ENCODE measurements at places on chromosomes 1 and 21.

DNA sequence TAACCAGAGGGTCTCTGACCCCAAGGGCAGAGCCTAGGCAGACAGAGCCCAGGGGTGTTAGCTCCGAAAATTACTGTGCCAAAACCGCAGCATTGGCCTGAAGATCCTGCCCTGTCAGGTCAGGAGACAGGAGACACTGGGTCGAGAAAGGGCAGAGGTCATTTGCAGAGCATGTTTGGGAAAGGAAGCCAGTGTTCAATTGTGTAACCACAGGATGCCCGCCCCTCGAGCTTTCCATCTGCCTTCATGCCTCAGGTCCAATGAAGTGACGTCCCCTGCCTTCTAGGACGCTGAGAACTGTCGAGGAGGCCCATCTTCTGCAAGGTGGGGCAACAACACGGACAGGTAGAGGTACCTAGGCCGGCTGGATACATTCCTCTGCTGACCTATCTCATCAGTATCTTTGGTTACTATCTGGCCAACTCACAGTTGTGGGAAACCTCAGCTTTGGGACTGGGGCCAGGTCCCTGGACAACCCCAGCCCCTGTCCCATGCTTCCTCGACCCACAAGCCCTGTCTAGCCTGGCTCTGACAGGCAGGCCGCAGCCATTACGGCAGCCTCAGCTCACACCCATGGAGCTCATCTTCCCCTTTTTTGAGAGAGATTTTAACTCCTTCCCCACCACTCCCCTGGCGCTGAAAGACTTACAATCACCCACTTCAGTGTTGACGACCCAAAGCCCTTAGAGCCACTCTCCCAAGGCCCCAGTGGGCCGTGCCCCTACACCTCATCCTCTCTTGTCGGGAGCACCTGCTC lies 1.3 kb downstream of the ARL8A start:
- no peak for DNase-seq

GRCh38 chr1:160377585-160378206 lies 10.8 kb downstream of the NHLH1 start:
- DNase-seq: no peak

- DNase-seq: no peak
Observed at GRCh38 chr1:37131281-37131680, 97.0 kb upstream of the GRIK3 start.

DNA sequence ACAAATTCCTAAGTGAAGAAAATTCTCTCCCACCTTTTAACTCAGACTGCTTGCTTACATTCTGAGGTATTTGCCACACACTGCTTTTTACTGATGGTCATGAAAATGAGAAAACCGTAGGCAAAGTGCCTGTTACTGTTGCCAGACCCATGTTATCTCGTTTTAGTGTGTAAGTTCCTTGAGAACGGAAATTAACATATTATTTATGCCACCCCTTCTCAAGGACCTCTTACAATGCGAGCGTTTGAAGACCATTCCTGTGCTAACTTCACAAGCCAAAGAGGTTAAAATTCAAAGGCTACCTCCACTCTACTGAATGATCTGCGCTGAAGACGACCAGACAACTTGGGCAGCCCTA lies 509 bp downstream of the NVL start:
- no peak for DNase-seq

GRCh38 chr21:29194847-29195246 lies 64.4 kb downstream of the MAP3K7CL start:
- no peak for DNase-seq

DNA sequence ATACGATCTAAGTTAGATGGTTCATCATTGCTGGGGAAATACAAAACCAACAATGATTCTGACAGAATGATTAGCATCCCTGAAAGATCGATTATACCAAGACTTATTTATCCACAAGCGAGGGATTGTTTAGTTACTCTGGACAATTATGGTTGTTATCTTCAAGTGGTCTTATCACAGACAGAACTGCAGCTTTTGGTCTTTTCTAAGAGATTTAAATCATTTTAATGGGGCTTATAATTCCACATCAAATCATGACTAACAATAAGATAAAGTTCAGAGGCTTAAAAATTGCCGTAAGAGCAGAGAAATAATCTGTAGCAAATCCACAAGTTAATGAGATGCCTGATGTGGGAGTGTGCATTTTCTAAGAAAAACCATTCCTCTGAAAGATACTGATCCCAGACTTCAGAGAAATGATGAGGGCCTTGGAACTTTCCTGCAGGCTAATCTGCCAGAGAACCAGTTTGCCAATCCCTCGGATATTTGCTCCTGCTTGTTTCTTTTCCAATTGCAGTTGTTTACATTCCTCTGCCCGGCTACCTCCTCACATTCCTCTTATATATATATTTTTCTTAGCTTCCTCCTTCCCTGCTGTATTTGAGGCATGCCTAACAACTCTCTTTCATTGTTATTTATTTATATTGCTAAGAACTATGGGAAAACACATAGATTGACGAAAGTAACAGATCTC lies 134.8 kb downstream of the BACH1 start:
- DNase-seq: no peak

- DNase-seq: no peak
Observed at GRCh38 chr1:10862743-10863335, 66.4 kb upstream of the CASZ1 start.

GRCh38 chr1:210129759-210130158 lies 102.8 kb upstream of the SERTAD4 start:
- no peak for DNase-seq

GRCh38 chr1:183003203-183003602 lies 20.0 kb upstream of the LAMC1 start:
- DNase-seq: no peak

- DNase-seq: no peak
Observed at GRCh38 chr1:33257207-33257771, 997 bp downstream of the ZNF362 start.

GRCh38 chr21:36697060-36697850 lies 1.7 kb upstream of the SIM2 start:
- DNase-seq: no peak

DNA sequence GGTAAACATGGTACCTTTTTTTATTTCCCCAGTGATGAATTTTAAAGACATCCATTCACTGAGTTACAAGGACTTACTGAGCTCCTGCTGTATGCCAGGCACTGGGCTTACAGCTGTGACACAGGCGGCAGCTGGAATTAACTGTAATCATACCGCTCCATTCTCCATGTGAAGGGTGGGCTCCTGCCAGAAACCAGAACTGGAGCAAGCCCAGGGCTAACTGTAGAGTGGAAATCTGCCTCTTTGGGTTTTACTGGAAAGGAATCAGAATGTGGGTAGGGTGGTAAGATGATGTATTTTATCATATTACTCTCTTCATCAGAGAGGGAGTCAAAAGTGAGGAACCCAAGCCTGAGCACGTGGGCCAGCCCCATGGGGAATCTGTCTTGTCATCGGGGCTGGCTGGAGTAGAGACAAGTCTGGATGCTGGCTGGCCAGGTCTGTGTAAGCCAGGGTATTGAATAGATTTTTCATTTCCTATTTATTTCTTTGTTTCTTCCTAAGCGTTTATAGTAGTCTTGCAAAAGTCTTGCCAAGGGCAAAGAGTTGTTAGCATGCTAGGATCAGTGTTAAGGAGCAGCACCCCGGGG lies 21.5 kb downstream of the FGGY start:
- no peak for DNase-seq

- peak; percentile 27 for DNase-seq
Observed at GRCh38 chr1:58782178-58783089, 1.4 kb downstream of the JUN start.

- no peak for DNase-seq
Observed at GRCh38 chr1:52007215-52008002, 16.9 kb upstream of the RAB3B start.

DNA sequence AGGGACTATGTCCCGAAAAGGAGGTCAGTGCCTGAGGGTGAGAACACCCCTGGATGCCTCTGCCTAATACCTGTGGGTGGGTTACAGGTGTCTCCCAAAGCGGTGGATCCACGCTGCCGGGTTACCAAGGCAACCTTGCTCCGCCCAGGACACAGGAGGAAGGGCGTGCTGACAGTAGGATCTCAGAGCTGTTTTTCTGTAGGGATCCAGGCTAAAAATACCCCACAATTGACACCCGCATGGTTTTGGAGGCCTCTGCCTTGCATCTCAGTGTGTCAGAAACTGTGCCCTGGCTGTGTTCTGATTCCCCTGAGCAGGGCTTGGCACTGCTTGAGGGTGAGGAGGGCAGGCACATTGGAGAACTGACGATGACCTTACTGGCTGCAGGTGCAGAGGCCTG lies 118.0 kb downstream of the IER5 start:
- DNase-seq: no peak

- no peak for DNase-seq
Observed at GRCh38 chr1:213993929-213994328, 6.2 kb downstream of the PROX1 start.

GRCh38 chr1:3481836-3482375 lies 27.4 kb downstream of the ARHGEF16 start:
- DNase-seq: no peak

DNA sequence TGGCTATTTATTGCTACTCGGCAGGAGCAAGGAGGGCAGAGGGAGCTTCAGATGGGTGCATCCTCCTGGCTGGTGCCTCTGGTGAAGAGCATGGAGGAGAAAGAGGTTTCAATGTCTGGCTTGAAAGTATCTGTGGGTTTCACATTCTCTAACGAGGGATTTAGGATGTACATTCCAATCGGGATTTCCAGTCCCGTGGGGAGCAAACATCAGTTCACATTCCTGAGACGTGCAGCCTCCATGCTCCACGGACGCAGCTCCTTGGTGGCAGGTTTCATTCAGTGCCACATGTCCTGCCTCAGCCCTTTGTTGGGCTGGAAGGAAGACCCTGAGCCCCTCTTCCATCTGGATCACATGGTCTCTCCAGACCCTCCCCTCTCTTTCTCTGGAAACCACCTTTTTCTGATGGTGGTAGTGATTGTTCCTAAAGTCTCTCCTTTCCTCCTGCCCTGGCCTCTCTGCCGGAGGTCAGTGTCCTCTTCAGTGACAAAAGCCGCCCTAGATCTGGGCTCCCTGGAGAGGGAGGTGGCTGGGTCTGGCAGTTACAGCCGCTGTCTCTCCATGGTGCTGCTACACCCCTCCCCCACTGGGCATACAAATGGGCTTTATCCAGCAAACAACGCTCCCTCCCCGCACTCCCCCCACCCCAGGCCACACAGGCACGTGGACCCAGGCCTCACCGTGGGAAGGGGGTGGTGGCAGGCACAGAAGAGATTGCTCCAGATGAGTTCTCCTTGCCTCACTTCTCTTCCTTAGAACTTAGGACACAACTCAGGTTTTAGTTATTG lies 826 bp upstream of the CA14 start:
- no peak for DNase-seq

DNA sequence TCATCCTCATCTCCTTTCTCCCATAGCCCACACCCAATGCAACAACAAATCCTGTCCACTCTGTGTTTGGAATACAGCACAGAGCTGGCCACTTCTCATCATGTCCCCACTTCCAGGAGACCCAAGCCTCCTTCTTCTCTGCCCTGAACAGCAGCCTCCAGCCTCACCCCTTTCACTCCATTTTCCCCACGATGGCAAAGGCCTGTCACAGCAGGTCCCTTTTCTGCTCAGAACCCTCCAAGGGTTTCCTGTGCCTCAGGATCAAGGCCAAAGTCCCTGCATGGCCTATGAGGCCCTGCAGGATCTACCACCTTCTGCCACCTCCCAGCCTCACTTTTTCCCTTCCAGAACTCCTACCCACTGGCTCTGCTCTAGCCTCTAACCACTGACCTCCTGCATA lies 78.5 kb downstream of the CSMD2 start:
- no peak for DNase-seq

DNA sequence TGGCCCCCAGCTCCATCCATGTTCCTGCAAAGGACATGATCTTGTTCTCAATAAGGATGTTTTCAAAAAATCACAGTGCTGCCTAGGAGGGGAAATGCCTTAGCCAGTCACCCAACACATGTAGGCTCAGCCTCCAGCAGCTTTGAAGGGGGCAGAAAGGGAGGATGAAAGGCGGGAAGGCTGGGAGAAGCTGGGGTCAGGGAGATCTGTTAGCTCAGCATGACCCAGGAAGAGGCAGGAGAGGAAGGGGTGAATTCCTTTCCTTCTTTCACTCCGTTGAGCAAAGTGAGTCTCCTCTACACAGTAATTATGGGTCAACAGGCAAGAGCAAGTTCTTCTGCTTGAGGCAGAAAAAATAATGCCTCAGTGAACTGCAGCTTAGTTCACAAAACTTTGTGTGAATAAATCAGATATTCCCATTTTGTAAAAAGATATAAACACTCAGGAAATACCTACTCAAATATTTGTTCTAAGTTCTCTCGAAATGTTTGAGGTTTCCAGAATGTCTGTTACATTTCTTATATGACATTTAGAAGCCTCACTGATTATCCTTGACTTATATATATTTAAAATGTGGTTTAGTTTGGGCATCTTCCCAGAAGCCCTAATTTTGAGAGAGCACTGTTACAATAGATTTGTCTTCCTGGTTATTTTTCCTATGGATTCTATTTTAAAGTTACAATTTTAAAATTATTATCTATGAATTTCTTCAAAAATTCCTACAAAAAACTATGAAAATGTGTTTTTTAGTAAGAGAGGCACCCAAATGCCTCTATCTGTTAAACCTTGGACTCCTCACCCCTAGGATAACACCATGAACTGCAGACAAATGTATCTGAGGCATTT lies 116.8 kb downstream of the KCNJ6 start:
- DNase-seq: no peak

DNA sequence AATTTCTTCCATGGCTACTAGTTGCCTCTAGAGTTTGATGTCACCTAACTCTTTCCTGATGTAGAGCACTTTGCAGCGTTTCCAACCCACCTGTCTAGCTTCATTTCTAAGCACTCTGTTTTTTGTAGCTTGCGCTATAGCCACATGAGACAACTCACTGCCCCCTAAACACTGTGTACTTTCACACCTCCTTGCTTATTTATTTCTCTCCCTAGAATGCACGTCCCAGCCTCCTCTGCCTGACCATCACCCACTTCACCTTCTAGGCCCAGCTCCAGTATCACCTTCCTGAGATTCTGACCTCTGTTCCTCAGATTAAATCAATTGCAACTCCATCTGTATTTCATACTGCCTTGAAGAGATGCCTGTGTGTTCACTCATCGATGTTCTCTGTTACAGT lies 32.5 kb downstream of the MACF1 start:
- no peak for DNase-seq

GRCh38 chr1:175504875-175505555 lies 238.4 kb downstream of the TNR start:
- no peak for DNase-seq

- no peak for DNase-seq
Observed at GRCh38 chr1:6002714-6003501, 10.7 kb upstream of the NPHP4 start.

DNA sequence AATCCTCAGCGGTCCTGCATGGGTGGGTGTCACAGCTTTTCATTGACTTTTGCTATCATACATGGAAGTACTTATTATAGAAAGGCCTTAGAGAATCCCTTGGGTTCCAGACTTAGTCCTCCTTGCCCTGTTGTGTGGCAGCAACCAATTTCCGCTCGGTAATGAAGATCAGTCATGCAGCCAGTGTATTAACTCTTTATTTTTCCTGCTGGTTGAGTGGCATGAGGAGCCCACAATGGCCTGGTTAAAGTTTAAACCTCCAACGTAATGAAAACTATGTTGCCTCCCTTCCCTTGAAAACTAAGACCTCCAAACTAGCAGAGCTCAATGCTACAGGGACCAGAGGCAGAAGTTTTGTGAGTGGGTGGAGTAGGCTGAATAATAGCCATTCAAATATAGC lies 20.0 kb downstream of the CITED4 start:
- no peak for DNase-seq

GRCh38 chr1:38923607-38924006 lies 18.0 kb downstream of the RHBDL2 start:
- no peak for DNase-seq

GRCh38 chr1:9590201-9590600 lies 1.5 kb downstream of the TMEM201 start:
- DNase-seq: no peak

Data from activated T-helper 1 cell treated with anti-CD3 and anti-CD28 coated beads, Interleukin-2, amount 50 U/mL, for 16 hours (primary cell).